ENCODE measurements at places on chromosomes 7 and 10.

DNA sequence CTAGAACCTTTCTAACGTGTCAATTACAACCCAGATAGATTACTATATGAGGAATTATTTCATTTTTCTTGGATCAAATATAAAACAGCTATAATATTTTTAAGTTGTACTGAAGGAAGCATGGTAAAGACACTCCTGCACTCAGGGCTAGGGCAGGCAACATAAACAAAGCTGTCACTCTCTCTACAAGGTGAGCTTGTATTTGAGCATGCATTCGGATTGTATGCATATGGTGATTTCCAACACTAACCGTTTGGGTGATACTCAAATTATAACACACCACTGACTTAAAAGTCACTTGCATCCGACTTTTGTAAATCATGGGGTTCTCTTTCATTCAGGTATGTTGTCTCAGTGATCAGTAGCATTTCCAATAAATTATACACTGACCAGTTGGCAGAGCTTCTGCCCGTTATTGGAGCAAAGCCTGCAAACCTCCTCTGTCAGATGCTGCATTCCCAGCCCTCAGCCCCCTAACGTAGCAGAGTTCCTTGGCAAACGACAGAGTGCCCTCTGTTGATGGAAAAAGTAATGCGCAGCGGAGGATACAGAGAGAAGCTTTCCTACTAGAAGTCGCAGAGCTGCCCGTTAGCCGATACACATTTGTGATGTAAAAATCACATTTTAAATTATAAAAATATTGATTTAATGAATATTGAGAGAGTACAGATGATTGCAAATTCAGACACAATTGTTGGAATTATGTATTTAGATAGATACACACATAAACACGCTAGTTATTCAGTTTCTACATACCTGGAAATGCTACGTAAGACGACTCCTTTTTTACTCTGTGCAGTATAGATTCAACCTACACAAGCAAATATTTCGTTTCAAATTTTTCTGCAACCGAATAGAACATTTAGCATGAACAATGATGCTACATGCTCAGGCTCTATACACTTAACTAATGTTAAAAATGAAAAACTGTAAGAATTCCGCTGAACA lies 173.9 kb upstream of the SP4 start:
- no peak for DNase-seq

- DNase-seq: no peak
Measured at GRCh38 chr7:81029511-81029910, 110.7 kb upstream of the SEMA3C start.

DNA sequence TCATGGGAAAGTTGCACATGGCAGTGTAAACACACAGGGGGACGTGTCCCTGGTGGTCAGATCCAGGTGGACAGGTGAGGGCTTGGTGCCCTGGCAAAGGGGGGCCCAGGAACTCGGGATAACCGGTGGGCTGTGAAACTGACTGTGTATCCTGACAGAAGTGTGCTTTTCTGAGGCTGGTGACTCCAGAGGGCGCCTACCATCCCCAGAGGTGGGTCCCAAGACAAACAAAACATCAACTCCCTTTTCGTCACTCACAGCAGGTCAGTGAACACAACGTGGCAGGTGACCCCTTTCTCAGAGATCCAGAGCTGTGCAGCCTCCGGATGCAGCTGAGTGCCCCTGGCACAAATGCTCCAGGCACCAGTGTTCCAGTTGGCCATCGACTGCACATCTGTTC lies 56.0 kb upstream of the DDC start:
- DNase-seq: no peak

DNA sequence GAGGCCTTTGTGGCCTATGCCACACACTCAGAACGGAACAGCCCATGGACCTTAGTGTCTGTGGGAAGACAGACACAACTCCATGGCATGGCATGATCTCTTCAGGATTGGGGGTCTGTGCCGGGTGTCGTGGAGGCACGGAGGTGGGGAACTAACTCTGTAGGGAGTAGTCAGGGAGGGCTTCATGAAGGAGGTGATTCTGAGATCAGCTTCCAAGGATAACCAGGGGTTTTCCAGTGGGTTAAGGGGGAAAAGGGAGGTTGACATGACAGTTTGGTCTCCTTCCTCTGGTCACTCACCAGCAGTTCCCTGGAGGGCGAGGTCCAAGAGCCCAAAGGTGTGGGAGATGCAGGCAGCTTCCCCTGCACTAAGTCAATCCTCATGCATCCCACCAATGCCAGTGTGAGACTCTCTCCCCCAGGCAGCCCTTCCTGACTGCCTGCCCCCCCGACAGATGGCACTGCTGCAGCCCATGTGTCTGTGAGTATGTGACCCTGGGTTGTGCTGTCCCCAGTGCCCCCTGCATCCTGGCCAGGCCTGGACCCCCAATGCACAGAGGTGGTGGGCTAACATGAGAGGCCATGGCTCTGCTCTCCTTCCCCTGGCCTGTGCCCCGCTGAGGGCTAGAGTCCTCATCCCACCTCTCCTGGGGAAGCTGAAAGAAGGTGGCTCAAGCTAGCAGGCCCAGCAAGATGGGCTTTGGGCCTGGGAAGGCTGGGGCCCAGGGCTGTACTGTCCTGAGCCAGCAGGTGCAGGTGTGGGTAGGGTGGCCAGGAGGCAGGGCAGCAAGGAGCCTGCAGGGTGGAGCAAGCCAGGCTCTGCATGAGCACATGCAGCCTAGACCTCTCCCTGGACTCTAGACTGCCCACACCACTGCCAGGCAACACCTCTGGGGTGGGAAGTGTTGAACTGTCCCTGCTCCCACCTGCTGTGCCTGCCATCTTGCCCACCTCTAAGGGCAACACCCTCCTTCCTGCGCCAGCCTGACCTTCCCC lies 39.7 kb downstream of the RASGEF1A start:
- no peak for DNase-seq

GRCh38 chr7:93119191-93119905 lies 1.6 kb upstream of the SAMD9 start:
- no peak for DNase-seq

DNA sequence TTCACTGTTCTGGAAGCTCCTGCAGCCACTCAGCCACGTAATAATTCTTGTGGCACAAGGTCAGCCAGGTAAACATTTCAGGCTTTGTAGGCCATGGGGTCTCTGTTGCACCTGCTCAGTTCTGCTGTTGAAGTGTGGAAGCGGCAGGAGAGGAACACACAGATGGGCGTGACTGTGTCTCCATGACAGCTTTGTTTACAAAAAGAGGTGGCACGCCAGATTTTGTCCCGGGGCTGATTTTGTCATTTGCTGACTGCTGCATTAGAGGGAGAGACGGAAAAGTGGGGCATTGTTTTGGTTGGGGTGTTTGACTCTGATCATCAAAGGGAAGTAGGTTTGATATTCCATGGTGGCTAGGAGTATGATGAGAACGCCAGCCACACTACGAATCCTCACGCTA lies 103.1 kb downstream of the PRKAG2 start:
- no peak for DNase-seq

- no peak for DNase-seq
Measured at GRCh38 chr7:103542470-103542869, 96.5 kb upstream of the SLC26A5 start.

GRCh38 chr10:43218206-43218950 lies 48.5 kb downstream of the RASGEF1A start:
- no peak for DNase-seq

DNA sequence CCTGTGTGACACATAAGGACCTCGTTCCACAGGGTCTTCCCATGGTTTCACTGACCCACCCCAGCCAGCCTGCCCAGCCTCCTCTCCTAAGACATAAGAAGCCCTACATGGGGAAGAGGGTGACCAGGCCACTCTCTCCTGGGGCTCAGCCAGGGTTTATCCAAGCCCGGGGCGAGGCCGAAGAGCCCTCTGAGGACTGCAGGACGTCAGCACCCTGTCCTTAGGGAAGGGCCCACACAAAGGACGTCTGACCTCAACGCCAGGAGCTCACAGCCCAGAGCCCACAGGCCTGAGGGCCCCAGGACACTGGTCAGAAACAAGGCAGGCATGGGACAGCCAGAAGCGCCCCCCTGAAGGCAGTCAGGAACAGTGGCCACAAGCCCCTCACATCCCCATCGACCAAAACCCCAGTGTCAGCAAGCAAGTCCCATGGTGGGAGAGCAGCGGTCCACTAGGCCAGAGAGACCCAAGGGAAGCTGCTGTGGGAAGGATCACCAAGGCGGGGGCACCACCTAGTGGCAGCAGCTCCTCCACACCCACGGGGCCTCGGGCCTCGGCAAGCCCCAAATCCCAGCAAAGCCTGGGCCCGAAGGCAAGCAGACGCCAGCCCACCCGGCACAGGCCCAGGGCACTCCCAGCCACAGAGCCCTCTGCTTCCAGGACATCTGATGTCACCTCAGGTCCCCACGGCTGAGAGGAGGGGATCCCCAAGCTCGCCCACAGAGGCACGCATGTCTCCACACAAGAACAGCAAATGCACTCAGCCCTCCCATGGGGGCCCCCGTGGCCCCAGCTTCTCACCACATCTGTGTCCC lies 23.4 kb downstream of the MAD1L1 start:
- no peak for DNase-seq

DNA sequence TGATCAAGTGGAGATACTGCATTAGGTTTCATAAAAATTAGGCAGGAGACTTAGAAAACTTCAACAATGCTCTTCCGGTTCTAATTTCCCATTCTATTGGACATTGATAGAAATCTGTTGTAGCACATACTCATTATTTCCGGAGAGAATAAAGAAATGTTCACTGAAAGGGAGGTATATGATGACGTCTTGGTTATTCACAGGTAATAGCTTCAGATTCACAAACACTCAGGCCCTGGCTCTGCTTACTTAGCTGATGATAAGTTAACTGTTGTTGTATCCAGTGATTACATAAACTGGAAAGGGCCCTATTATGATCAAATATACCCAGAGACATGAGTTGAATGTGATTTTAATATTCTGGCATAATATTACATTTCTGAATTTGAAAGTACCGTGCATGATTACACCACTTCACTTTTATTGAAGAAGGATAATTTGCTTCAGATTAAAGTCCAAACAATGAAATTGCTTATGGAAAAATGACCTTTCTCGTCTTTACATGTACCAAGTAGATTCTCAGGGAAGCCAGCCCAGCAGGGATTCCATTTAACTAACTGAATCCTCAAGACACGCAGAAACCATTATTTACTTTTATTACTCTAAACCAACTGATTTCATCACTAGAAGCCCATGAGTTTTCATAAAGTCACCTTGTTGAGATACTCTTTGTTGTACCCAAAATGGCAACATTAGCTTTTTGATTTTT lies 288.0 kb upstream of the PITRM1 start:
- DNase-seq: no peak

DNA sequence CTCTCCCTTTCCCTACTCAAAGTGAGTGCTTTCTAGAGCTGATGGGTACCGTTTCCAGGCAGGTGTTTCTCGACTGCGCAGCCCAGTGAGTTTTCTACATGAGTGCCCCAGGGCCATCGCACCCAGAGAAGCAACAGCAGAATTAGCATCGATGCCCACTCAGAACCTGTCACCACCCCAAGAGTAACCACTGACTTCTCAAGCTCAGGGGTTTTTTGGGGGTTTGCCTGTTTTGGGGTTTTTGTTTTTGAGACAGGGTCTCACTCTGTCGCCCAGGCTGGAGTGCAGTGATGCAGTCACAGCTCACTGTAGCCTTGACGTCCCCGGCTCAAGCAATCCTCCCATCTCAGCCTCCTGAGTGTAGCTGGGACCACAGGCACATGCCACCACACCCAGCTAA lies 25.7 kb downstream of the SNX8 start:
- no peak for DNase-seq

DNA sequence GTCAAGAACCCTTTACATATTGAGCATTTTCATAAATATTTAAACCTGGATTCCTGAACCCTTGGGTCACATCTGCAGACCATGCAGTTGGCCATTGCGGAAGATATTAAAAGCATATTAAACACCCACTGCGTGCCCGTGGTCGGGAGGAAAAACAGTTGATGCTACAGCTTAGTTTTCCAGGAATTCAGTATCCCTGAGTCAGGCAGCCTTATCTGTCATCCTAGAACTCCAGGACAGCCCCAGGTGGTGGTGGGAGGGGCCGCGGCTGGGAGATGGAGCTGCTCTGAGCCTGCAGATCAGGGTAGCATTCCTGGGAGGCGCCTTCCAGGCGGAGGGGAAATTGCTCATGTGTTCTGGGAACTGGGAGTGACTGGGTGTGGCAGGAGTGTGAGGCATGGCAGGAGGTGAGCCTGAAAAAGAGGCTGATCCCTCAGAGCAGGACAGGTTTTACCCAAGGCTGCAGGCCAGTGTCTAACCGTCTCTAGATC lies 222.9 kb upstream of the SH2B2 start:
- DNase-seq: no peak

GRCh38 chr7:1236132-1236661 lies 3.5 kb downstream of the UNCX start:
- DNase-seq: no peak

DNA sequence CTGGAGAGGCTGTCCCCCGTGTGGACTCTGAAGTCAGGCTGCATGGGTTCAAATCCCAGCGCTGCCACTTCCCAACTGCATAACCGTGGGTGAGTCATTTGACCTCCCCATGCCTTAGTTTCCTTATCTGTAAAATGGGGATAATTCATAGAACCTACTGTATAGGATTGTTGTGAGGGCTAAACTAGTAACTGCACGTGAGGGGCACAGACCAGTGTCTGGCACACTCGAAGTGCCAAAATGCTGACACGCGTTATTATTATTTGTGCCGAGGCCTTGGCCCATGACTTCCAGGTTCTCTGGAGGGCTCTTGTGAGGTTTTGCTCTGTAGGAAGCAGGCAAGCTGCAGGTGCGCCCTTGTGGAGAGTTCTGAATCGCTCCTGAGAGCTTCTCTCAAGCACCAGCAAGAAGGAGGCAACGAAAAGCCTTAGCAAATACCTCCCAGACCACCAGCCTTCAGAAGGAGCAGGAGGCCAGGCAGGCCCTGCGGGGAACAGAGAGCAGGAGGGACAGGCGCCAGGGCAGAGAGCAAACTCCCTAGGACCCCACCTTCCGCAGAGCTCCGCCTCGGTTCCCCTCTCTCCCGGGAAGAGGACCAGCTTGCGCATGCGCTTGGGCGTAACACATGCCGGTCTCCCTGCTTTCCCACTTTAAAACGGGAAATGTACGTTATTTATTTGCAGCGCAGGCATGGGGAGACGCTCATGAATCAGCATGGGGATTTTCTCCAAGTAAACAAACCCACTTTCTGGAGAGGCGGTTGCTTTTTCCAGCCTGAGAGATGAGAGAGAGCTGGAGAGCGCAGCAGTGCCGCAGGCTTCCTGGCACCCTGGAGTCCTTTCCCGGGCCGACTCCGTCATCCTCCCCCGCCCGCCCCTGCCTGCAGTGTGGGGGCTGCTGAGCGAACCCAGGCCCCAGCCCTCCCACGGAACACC lies 39.6 kb downstream of the SORCS3 start:
- no peak for DNase-seq

GRCh38 chr10:107072786-107073185 lies 91.7 kb downstream of the SORCS1 start:
- no peak for DNase-seq
